CD4-positive, alpha-beta T cell treated with Interferon alpha-2 for 1 hour (primary cell): ENCODE measurements at places on chromosomes 1 and 21.

GRCh38 chr1:4267381-4268261, 367.5 kb upstream of the C1orf174 start:
- no peak for DNase-seq

- DNase-seq: no peak
Measured at GRCh38 chr1:81699234-81699633, 101.5 kb upstream of the ADGRL2 start.

- no peak for DNase-seq
Measured at GRCh38 chr1:5513846-5514526, 478.2 kb downstream of the NPHP4 start.

- no peak for DNase-seq
Measured at GRCh38 chr1:41874151-41874719, 44.5 kb downstream of the HIVEP3 start.

DNA sequence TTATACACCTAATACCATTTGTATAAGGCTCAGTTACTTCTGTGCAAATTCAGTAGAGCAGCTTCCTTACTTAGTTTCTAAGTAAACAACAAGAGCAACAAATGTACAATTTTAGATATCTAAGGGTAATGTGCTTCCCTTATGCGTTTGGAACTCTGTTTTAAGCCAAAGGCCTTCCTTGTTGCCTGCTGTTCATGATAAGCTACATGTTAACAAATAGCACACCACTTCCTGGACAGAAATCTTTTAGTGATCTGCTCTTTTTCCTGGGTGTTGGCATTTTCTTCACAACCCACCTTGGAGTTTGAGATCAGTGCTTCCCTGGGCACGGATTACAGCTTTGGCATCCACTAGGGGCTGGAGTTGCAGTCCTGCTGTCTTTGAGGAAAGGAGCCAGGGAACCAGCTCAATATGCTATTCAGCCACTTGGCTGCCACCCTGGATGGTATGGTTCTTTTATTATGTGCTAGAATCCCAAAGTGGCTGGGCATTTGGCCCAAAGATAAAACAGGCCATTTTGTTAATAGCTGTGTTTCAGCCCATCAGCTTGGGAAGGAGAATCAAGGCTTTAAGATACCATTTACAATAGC, 55.6 kb upstream of the ADAR start:
- DNase-seq: no peak

DNA sequence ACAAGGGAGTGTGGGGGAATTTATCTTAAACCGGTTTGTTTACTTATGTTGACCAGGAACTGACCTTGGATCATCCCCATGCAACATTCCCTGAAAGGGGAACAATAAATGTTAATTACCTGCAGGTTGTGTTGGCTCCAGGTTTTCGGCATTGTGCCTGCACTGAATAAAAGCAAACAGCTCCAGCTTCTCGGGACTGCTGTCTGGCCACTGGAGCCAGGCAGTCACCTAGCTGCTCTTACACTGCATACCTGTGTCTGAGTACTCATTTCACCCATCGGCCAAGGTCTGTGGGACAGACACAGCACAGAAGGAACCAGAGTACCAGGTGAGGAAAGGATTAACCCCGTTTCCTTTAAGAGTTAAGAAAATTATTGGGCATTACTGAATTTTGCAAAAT, 32.7 kb upstream of the CTBS start:
- no peak for DNase-seq

DNA sequence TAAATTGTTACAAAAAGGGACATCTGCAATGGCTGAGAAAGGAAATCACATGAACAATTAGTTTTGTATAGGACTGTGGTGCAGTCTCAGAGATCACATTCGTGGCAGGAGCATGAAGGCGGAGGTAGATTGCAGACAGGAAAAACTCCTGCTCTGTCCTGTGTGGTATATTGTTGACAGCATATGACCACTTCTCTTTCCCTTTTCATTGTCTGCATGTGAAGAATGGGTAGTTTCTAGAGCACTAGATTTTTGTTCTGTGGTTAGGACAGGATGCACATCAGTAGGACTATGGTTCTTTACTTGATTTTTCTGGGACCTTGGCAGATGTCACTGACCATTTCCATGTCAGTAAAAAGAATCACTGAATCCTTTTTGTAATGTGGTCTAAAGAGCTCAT, 625.9 kb upstream of the PKN2 start:
- no peak for DNase-seq

GRCh38 chr1:228321895-228322294, 84.7 kb downstream of the TRIM11 start:
- DNase-seq: no peak

GRCh38 chr1:213162338-213162737, 111.3 kb downstream of the RPS6KC1 start:
- DNase-seq: no peak

DNA sequence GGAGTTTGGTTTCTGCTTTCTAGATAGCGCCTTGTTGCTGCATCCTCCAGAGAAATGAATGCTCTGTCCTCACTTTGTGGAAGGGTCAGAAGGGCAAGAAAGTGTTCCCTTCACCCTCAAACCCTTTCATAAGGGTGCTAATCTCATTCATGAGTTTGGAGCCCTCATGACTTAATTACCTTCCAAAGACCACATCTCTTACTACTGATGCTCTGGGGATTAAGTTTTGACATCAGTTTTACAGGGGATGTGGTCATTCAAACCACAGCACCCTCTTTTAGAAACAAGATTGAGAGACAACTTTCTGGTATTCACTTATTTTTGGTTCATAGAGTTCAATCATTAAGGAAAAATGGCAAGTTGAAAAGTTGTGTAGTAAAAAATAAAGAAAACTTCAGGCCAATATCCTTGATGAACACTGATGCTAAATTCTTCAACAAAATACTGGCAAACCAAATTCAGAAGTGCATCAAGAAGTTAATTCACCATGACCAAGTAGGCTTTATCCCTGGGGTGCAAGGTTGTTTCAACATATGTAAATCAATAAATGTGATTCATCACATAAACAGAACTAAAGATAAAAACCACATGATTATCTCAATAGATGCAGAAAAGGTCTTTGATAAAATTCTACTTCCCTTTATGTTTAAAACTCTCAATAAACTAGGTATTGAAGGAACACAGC, 442.1 kb downstream of the PTBP2 start:
- DNase-seq: no peak

DNA sequence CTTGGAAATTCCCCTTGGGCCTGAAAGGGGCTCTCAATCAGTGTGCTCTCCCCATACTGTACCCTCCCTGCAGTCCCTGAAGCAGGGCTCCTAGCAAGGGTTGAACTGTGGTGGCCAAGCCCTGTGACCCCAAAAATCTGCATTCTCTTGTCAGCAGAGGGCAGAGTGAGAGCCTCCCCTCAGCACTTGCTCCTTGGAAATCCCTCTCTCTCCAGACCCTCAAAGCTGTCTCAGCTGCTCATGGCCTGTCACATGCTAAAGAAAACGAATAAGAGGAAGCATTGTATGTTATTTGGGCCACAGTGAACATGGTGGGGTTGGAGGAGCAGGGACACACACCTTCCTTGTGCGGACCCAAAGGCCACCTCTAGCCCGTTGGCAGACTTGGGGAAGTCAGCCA, 47.2 kb upstream of the SYNC start:
- no peak for DNase-seq

- no peak for DNase-seq
Measured at GRCh38 chr1:189312499-189312898, 1165.2 kb downstream of the BRINP3 start.

DNA sequence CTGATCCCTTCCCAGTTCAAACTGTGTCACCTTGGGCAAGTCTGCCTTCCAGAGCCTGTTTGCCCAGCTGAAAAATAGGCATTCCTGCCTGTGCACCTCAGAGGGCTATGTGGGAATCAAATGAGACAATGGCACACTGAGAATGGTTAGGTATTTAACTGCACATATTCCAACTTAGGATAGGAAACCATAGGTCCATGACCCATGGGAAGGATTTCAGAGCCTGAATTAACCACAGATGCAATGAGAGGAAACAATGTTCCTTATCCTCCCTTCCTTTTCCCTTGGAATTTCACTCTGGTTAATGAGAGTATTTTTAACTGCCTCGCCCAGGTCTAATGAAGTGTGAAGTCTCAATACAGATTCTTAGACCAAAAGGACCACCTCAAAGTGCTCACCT, 12.7 kb downstream of the PAFAH2 start:
- DNase-seq: no peak

- DNase-seq: no peak
Measured at GRCh38 chr1:91680556-91681155, 180.0 kb downstream of the CDC7 start.

GRCh38 chr21:33058957-33059356, 11.0 kb upstream of the OLIG1 start:
- DNase-seq: no peak

DNA sequence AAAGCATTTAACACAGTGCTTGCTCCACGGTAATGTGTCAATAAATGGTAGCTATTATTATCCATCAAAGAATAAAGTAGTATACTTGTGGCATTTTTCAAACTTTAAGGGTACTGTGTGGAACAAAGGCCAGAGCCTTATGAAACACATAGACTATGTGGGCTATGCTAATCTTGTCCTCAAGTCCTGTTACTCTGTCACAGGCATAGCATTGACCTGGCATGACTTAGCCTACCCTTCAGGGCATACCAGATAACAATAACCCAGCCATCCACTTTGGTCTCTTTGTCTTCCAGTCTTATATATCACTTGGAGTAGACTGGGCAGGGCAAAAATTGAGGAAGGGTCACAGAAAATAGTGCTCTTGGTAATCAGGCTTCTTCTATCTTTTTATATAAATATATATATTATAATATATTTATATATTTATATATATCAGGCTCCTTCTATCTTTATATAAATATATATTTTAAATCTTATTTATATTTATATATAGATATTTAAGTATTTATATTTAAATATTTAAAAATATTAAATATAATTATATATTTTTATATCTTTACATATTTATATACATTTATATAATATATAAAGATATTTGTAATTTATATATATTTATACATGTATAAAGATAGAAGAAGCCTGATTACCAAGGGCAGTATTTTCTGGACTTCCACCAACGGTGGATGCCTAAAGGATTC, 66.1 kb upstream of the CNN3 start:
- DNase-seq: no peak

DNA sequence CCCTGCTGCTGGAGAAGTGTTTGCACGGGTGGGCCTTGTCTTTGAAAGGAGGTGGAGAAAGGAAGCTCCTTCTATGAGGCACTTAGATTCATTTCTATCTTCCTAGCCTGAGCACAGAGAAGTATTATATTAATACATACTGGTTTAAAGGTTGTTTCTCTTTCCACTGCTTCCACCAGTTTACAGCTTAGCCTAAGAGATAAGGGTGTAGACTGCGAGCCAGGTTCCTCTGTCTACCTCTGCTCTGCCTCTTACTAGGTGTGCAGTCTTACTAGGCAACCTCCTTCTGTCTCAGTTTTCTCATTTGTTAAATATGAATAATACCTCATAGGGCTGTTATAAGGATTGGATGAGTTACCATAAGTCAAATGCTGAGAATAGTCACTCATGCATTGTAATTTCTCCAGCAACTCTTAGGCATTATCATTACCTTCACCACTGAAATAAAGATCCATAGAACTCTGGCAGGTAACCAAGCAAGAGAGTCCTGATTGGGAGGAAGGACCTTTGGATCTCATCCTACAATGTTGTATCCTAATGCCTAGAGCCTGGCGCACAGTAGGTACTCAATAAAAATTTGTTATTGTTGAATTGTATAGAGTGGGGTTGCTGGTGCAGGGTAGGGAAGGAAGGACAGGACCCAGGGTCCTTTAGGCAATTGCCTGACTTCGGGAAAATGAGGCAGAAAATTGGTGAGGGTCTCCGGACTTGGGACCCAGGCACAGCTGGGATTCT, 95.1 kb downstream of the TBX19 start:
- no peak for DNase-seq

- no peak for DNase-seq
Measured at GRCh38 chr1:160888926-160889325, 3.9 kb upstream of the ITLN1 start.

GRCh38 chr21:41843584-41843983, 35.6 kb downstream of the PRDM15 start:
- DNase-seq: no peak

DNA sequence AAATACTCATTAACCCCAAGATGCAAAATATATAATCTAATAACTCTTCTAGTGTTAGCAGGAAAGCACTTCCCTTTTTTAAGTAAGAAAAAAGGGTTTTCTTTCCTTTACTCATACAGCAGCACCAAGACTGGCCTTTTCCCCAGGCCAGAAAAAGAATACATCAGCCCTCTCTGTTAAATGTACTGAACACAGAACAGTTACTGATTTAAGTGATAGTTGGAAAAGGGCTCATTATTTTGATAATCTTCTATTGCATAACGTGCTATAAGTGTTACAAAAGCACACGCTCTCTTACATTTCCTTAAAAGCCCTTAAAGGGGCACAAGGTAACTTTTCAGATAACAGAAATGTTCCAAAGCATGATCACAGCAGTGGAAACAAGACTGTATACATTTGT, 142.9 kb downstream of the TIAM1 start:
- DNase-seq: no peak

GRCh38 chr1:77975386-77975785, 3.5 kb downstream of the FUBP1 start:
- DNase-seq: no peak

DNA sequence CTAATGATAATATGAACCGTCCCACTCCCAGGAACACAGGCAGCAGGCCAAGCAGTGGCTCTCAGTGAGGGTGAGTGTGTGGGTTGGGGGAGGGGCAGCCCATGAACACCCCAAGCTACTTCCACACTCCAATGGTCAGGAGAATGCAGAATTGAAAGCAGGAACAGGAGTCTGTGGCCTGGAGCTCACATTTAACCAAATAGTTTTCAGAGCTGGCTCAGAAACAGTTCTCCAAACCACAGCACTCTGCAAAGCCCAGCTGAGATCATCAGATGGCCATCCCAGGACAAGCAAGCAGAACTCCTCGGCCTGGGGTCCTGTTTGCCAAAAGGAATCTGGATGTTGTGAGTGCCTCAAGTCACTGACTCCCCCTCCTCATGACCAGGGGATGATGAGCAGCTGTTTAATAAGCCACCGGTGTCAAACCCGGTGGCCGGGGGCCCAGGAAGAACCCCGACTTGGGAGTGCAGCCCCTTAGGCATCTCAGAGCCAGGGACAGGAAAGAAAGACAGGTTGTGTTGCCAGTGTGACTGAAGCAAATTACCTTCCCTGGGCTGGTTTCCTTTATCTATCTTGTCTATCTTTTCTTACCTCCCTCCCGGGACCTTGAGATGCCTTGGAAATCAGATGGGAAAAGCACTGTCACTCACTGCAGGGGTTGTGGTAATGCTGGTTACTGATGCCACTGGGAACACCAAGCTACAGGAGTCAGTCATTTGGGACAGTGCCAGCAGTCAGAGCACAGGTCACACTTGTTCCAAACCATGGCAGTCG, 20.4 kb downstream of the DEGS1 start:
- DNase-seq: no peak
